ENCODE measurements at places on chromosomes 12 and 14.

DNA sequence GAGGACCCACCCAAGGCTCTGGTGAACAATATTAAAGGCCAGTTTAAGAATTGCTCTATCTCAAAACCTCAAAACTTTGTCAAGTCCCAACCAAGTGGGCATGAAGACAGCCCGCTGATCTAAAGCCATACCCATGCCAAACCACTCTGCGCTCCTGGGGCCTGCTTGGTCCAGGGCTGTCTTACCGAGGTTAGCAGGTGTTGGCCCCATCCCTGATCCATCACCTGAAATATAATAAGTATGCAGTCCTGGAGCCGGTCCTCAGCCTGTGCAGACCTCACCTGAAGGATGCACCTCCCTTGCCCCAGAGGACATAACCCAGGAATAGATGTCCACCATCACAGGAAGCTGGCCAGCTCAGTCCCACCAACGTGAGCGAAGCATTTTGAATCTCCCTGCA lies 198.3 kb upstream of the FKBP4 start:
- DNase-seq, result no peak

GRCh38 chr12:123120452-123121166 lies 30.3 kb downstream of the PITPNM2 start:
- no peak for DNase-seq

DNA sequence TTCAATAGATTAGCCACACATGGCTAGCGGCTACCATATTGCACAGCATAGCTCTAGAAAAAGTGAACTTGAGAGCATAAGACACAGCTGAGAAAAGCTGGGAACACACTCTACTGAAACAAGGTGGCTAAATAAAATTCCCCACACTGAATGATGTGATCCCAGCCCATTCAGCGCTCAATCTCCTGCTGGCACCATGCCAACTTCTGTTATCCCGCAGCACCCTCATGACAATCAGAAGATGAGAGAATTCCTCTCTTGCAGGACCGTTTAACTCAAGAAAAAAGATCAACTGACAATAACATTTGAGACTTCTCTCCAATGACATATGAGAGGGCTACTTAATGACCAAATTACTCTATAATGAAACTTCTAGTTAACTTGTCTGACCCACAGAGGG lies 115.4 kb downstream of the ADAMTS20 start:
- no peak for DNase-seq

- DNase-seq, result no peak
Measured at GRCh38 chr14:100526632-100527031, 60.6 kb downstream of the BEGAIN start.

GRCh38 chr12:7995266-7995963 lies 37.1 kb upstream of the FOXJ2 start:
- DNase-seq, result peak; percentile 5

DNA sequence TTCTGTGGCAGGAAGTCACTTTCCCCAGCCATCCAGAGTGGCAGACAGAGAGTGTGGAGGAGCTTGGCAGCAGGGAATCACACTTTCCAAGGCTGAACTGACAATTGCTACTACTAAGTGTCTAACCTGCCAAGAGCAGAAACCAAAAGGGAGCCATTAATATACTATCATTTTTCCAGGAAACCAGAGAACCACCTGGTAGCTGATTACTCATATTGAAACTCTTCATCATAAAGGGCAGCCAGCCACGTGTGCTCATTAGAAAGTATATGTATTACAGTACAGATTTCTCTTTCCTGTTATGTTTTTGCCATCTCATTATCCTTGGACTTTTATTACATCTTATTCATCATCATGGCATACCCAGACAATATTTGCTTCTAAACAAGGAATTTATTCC lies 374.9 kb downstream of the GXYLT1 start:
- no peak for DNase-seq

- no peak for DNase-seq
Measured at GRCh38 chr12:16604596-16605252, 1.2 kb downstream of the LMO3 start.

- no peak for DNase-seq
Measured at GRCh38 chr14:102711946-102712345, 65.3 kb upstream of the TRAF3 start.

DNA sequence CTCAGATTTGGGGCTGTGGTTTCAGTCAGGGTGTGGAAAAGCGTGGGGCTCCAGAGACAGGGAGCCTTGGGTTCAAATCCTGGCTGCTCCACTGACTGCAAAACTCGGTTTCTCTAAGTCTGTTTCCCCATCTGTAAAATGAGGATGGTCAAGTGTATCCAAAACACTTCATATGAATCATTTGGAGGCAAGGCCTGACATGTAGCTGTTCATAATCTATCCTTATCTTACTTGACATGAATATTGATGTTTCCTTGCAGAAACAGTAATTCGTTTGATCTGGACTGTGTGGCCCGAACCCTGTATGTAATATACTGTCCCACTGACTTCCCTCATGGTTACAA lies 1.5 kb upstream of the CCDC63 start:
- DNase-seq, result no peak

GRCh38 chr12:67807814-67808213 lies 159.3 kb downstream of the DYRK2 start:
- no peak for DNase-seq

DNA sequence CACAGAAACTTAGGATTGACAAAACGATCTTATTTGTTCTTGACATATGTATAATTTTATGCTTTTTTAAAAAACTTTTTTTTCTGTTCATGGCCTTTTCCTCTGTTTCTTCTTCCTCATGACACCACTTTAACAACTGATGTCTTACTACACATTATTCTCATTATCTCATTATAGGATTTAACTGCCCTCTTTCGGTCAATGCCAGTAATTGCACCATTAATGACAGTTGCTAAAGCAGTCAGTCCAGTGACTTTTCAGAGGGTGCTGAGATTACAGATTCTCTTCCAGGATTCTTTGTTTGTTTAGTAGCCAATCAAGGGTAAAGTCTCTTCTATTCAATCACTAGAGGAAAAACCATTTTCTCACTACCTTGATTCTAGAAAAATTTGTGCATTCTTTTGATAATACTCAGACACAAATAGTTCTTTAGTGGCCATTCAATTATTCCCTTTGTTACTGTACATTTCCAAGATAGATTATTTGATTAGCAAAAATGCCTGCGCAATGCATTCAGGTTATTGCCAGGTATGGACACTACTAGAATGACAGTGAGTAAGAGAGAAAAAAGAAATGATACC lies 50.1 kb downstream of the KLRG1 start:
- no peak for DNase-seq

- no peak for DNase-seq
Measured at GRCh38 chr12:58034311-58034710, 92.9 kb downstream of the ATP23 start.

DNA sequence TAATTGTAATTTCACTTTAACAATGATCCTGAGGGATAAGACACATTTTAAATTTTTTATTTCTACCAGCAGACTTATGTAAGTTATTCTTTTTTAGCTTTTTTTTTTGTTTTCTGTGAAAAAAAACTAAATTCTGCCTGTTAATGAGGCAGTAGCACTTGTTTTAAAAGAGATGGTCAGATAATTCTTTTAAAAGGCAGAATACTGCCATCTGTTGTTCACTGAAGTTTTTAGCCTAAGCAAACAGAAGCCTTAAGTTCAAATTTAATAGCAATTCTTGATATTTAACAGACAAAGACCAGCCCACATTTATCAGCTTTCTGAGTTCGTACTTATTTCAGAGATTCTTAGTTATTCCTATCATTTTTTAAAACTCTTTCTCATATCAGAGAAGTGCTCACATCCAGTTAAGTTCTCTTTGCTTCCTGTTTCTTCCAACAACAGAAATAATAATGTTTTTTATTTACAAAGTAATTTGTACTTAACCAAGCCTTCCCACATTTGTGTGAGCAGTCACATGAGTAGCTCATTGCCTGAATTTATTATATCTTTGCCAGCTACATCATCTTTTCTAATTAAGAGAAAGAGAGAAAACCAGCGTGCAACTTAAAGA lies 93.4 kb upstream of the SLCO1C1 start:
- no peak for DNase-seq

DNA sequence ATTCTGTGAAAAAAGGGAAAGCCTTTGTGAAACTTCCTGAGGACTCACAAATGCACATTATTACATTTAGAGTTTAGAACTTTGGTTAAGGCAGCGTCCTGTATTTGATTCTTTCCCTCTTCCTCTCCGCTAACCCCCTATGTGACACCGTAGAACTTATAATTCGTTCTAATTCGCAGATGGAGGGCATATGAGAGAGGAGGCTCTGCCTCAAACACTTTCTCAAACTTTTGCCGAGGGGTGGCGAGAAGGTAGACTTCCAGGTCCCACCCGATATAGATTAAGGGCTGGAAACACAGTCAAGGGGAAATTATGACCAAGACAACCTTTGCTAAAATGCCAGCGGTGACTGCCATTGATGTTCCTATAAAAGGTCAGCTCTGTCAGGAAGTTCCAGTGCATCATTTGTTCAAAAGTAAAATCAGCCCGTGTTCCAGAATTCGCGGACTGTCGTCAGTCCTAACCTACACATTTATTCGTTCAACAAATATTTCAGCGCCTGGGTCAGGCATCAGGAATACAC lies 904 bp upstream of the PAPOLA start:
- no peak for DNase-seq

GRCh38 chr12:3202096-3202495 lies 124.9 kb downstream of the TSPAN9 start:
- no peak for DNase-seq

- no peak for DNase-seq
Measured at GRCh38 chr12:1470051-1470450, 124.3 kb downstream of the FBXL14 start.

DNA sequence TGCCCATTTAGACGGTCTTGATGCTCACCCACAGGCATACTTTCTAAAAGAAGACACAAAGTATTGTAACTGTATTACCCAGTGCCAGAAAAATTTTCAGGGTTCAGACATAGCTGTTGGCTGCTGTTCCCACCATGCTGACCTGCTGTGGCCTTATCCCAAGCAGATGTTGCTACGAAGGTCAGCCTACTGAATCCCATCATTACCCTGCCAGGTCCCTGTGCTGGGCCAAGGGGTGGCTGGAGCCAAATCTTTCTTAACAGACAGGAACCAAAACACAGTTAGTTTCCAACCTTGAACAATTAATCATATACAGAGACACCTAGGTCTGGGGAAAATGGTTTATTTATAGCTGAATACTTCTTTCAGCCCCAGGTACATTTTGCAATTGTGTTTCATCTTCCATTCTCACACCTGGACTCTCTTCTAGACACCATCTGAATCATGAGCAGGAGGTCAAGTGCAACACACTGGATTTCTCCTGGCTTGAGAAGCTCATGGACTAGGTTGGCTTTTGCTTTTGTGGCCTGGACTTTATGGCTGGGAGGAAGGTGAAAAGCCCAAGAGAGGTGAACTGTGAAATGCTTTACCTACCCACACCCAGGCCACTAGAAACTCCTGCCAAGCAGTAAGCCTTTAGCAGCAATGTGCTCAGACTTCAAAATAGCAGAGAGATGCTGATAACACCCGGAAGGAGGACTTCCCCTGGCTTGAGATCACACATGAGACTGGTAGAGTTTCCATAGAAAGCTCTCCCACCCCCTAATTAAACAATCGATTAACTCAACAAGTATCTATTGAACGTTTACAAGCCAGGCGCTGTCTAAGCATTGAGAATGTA lies 150.1 kb downstream of the SUDS3 start:
- DNase-seq, result no peak

DNA sequence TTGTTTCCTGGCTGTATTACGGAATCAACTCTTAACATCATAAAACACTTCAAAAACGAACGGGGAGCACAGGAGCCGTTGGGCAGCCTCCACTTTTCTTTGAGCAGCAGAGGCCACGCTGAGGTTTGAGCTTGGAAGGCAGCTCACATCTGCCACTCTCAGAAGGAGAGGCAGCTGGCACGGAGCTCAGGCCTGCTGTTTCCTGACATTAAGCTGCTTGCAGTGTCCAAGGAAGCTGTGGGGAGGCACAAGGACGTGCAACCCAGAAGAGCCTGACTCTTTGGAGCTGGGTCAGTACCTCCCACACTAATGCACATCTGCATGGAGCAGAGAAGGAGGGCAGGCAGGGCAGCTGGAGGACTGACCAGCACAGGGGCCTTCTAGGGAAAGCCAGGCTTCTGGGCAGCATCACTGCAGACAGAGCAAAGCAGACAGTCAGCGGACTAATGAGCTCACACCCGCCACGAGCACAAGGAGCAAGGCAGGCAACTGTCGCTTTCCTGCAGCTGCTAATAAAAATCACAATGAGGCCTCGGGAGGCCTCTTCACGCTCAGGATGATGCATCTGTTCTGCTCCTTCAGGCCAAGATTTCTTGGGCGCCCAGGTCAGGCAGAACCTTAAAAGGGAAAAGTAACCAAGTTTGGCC lies 211.1 kb downstream of the GLT1D1 start:
- no peak for DNase-seq

- DNase-seq, result no peak
Measured at GRCh38 chr12:28027328-28027727, 54.8 kb upstream of the PTHLH start.

DNA sequence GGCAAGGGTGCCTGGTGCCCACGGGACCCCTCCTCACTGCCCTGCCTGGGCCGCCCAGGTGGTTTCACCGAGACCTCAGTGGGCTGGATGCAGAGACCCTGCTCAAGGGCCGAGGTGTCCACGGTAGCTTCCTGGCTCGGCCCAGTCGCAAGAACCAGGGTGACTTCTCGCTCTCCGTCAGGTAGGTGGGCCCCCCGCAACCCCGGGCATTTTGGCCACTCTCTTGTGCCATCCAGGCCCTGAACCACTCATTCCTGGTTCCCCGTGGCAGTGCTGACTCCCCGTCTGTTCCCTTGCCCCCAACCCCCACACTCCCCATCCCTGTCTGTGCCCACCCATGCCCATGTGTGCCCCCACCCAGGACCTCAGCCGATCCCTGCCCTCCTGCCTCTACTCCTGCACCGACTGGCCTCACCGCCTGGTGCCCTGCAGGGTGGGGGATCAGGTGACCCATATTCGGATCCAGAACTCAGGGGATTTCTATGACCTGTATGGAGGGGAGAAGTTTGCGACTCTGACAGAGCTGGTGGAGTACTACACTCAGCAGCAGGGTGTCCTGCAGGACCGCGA lies 480 bp downstream of the PTPN6 start:
- DNase-seq, result no peak

DNA sequence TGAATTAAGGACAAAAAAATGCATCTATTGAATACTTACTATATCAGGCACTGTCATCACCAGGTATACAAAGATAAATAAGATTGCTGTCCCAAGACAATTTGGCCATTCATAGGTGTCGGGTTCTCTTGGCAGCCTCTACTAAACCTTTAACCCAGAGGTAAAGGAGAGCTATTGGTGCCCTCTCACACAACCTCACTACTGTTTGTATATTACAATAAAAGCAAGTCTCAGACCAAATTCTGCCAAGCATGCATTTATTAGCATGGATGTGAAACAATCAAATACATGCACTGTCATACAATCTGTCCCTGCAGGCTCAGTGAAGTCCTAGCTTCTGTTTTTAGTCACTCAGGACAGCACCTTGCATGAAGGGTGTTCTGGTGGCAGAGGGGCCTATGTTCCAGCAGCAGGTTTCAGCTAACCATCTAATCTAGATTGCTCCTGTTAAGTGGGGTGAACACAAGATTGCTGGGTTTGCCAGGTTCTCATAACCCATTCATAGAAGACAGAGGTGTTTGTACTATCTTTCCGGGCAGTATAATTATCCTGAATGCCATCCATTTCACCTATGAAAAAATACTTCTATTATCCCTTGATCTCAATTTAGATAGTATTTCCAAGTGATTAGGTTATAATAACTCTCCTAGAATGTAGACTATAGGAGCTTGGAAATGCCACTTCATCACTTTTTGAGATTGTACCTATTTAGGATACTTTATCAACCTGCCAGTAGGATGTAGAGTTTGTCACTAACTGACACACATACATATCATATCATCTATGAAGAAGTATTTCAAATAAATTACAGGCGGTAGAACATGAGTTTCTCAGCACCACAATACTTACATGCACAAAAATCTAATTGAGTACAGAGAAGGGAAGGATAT lies 254.0 kb upstream of the KRR1 start:
- DNase-seq, result no peak

Measured in C1 segment of cervical spinal cord (tissue), 14 donors.